ENCODE measurements at places on chromosomes 11 and 22.

GRCh38 chr22:25404556-25404927, 159.9 kb upstream of the GRK3 start:
- no peak for DNase-seq

DNA sequence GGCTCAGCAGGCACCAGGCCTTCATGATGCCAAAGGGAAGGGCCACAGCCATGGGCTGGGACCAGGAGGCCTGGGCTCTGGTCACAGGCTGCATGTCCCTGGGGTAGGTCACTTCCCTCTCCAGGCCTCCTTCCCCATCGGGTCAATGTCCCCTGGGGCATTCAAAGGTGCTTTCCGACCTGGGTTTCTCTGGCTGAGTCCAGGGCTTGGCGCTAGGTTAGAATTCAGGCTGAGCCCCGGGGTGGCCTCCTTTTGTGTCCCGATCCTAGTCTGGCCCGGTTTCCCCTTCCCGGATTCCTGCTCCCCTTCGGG, 12.2 kb downstream of the MAFF start:
- no peak for DNase-seq

- no peak for DNase-seq
Observed at GRCh38 chr11:73085189-73085875, 56.8 kb downstream of the FCHSD2 start.

DNA sequence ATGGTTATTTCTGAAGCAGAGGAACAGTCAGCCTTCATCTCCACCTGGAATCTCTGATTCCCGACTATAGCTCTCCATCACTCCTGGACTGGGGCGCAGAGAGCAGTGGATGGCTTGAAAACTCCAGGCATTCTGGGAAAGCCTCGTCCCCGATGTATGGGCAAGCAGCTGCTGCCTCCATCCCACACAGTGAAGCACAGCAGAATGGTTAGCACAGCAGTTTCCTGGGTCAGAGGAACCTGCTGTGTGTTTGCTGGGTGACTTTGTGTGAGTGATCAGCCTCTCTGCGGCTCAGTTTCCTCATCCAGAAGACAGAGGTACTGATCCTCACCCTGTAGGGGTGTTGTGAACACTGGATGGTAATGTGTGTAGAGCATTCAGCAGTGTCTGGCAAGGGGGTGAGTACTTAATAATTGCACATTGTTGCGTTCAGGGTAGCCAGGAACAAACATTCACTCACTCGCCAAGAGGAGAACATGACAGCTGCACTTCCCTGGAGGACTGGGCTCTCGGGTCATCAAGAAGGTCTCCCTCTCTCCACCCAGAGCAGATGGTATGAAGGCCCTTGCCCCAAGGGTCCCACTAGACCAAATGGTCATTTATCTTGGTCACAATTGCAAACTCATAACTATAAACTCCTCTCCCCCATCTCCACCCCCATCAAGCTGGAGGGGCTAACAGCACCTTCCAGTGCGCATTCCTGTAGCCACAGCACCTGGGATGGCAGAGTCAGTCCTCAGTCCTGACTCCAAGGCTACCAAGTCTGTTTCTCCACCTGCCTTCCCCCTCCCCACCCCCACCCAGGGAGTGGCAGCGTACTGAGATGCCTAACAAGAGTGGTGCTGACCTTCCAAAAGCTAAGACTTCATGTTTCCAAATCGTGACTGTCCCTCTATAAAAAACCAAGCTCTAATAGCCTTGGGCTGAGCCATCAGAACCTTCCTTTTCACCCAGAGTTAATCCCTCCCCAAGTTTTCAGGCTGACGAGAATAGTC, 1.5 kb upstream of the CHST1 start:
- no peak for DNase-seq

GRCh38 chr11:47340010-47340409, 12.5 kb downstream of the MYBPC3 start:
- no peak for DNase-seq

- no peak for DNase-seq
Observed at GRCh38 chr11:125335106-125335505, 161.0 kb downstream of the FEZ1 start.

GRCh38 chr11:44561275-44561805, 4.1 kb upstream of the CD82 start:
- DNase-seq: no peak

GRCh38 chr11:623999-624704, 603 bp downstream of the CDHR5 start:
- no peak for DNase-seq

- no peak for DNase-seq
Observed at GRCh38 chr11:66489636-66490035, 9.4 kb downstream of the DPP3 start.
